ENCODE measurements at places on chromosomes 3 and 15. TPM values are rescaled to one million over a fixed set of nuclear protein-coding genes. Genes with fewer than 3 reads are reported as not detected.

The TRIM42 gene
- total RNA-seq: not detected

GRCh38 chr3:185341616-185342458 lies 21.1 kb upstream of the MAP3K13 start:
- DNase-seq: no peak

DNA sequence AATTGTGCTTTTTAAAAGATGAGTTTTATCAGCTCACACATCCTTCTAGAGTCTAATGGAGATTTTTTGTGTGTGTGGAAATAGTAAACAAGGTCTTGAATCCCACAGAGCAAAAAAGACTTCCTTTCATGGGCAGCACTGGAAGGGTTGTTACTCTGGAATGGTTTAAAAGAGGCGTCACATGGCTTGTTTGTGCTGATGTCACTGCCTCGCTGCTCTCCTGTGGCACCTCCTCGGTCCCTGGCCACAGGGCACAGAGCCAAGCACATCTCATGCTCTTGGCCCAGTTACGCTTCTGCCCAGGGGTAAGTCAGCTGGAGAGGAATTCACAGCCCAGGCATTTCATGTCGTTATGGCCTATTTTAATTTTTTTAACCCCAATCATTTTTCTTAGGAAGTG lies 53.2 kb downstream of the PGPEP1L start:
- no peak for DNase-seq

GRCh38 chr3:37715976-37716375 lies 145.7 kb upstream of the CTDSPL start:
- DNase-seq: no peak

GRCh38 chr3:112813723-112814171 lies 32.9 kb downstream of the CD200R1L start:
- DNase-seq: no peak

DNA sequence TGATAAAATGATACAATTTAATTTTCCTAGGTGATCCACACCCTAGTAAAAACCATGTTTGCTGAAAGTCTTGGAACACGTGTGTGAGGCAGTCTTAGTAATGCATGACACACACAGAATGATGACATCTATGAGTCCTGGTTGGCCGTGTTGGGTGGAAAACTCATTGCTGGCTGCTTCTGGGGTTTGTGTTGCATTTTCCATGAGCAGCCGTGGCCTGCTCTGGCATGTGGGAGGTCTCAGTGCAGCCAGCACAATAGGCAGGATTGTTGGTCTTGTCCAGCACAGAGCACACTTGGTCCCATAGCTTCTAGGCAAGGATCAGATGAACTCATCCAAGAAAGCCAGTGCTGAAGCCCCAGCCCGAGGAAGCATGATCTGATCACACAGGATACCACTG lies 172.8 kb upstream of the UBE3A start:
- DNase-seq: no peak

The IQCF5 gene
- not detected for total RNA-seq

The SOX2 gene
- 9.8 TPM for total RNA-seq

- DNase-seq: peak; percentile 58
Observed at GRCh38 chr15:78392430-78392829, 45.6 kb upstream of the IREB2 start.
